ENCODE measurements at places on chromosomes 11 and 22.
A peak's percentile ranks its signal among the peaks of the same experiment; 100 is the strongest.

DNA sequence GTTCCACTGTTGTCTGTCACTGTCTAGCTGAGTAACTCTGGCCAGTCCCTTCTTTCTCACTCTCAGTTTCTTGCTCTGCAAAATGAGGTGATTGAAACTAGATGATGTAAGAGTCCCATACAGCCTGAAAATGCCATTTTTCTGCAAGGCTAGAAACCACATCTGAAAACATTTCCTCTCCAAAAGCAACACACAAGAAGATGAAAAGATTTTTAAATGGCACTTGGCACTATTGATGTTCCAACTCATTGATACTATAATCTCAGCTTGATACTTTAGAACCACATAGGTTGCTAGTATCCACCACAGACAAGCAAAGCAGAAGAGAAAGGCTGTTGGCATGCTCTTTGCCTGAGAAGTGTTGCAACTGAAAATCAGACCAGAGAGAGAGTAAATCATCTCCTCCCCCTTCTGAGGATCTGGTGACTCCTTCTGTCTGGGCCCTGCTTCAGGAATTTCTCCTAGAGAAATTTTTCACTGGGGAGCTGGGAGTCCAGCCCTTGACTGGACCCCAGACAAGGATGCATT lies 1217.9 kb downstream of the LRRC4C start:
- DNase-seq: no peak

- DNase-seq: no peak
Observed at GRCh38 chr11:93256623-93257022, 58.8 kb upstream of the SLC36A4 start.

GRCh38 chr11:61917334-61918109 lies at the start of gene RAB3IL1:
TSS of gene RAB3IL1 (minus strand) at chr11:61917566. CDS start at chr11:61917367, 199 bp downstream.
- DNase-seq: peak; percentile 86

- DNase-seq: no peak
Observed at GRCh38 chr11:29756871-29757270, 260.0 kb downstream of the KCNA4 start.

DNA sequence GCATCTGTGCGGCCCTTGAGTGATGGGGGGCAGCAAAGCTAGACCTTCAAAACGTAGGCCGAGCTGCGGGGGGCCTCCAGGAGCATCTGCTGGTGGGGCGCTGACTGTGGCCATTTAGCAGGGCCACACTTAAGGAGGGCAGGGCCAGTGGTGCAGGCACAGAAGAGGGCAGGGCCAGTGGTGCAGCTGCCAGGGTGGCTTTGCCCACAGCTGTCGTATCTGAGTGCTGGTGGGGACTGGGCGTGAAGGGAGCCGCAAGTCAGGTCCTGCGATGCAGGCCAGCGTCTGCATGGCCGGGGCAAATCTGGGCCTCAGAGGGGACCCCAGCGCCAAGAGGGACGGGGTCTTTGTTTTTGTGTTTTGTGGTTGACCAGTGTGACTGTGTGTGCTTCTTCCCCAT lies 27.7 kb downstream of the RNH1 start:
- no peak for DNase-seq

GRCh38 chr11:17163736-17164135 lies 44.0 kb downstream of the PIK3C2A start:
- DNase-seq: no peak

DNA sequence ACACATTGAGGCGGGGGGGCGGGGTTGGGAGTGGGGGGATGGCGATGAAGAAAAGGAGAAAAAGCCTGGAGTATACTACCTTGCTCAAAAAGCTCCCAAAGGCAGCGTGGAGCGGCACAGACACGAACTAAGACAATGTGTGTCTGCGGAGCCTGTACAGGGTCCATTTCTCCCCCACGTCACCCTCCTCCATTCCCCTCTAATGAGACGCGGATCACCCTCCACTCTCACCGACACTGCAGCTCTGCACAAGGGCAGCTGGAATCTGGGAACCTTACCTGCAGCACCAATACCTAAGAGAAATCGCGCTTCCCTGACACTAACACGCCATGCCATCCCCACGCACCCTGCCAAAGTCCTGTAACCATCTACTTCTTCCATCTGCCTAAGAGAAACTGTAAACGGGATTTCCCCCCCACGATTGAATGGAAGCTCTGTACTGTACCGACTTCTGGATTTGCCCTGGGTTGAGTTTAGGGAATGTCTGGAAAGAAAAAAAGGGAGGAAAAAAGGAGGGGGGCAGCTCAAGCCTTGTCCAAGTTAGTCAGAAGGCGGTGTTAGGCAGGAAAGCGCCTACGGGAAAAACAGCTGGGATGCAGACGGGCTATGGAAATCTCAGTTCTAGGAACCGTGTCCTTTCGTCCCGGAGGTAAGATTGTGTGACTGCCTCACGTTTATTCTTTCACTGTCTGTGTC lies 125.7 kb upstream of the C11orf58 start:
- peak; percentile 40 for DNase-seq

- peak; percentile 93 for DNase-seq
Observed at GRCh38 chr11:118621071-118621783, 13.8 kb downstream of the PHLDB1 start.

DNA sequence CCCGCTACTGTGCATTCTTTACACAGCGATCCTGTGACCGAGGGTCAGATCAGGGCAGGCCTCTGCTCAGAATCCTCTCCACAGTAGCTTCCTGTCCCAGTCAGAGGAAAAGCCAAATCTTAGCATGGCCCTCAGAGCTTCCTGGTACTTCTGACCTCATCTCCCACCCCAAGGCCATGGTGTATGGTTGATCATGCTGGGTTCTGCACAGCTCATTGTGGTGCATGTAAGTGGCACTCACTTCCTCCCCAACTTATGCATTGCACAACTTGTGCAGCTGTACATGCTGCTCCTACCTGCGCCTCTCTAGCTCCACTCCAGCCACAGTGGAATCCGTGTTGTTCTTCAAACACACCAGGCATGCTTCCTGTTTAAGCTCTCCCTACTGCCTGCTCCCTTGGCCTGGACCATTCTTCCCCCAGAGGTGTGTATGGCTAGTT lies 20.3 kb downstream of the BMAL1 start:
- no peak for DNase-seq

DNA sequence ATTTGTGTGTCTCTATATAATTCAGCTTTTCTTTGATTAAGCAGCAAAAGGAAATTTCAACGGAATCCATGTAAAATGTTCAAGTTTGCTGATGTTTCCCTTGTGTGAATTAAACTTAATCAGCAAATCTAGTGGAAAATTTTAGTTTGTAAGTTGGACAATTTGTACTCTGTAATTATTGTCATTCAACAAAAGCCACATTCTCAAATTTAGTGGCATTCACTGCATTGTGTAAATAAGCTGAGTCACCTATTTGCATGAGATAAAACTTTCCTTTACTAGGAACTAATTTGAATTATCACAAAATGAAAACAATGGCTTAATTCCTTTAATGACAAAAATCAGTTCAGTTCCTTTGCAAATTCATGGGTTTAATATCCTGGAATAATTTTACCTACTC lies 784.2 kb upstream of the CCDC179 start:
- DNase-seq: no peak

GRCh38 chr11:22807855-22808570 lies 21.6 kb downstream of the SVIP start:
- DNase-seq: peak; percentile 7

GRCh38 chr11:93747122-93747521 lies 5.7 kb downstream of the C11orf54 start:
- DNase-seq: no peak

GRCh38 chr11:64321026-64321425 lies 3.1 kb downstream of the PRDX5 start:
- DNase-seq: no peak

DNA sequence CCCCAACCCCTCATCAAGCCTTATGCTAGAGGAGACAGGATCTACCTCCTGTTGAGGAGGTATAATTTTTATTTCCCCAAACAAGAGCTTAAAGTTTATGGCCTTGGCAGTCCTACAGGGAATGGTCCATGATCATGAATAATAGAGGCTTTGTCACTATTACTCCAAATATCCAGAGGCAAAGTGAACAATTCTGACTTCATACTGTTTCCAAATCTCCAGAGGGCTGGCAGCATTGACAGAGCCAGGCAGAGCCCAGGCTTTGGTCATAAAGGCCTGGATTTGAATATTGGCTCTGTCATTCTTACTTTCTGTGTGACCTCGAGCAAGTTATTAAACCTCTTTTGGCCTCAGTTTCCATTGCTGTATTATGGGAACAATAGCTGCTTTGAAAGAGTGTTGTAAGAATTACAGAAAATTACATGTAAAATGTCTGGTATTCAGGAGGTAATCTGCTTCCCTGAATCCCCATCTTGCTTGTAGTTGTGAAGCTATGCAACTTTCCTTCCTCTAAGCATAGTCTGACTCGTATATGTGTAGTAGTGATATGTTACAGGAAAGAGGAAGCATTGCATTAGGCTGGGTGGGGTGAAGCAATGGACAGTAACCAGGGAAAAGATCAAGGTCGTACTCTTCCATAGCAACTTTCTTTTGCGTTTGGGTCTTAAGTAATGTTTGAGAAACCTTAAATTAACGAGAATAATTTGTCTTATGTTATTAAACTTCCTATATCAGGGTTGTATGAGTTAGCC lies 88.8 kb downstream of the CD44 start:
- no peak for DNase-seq

All from adipocyte (in vitro differentiated cells).